ENCODE measurements at places on chromosomes 1 and 21.

DNA sequence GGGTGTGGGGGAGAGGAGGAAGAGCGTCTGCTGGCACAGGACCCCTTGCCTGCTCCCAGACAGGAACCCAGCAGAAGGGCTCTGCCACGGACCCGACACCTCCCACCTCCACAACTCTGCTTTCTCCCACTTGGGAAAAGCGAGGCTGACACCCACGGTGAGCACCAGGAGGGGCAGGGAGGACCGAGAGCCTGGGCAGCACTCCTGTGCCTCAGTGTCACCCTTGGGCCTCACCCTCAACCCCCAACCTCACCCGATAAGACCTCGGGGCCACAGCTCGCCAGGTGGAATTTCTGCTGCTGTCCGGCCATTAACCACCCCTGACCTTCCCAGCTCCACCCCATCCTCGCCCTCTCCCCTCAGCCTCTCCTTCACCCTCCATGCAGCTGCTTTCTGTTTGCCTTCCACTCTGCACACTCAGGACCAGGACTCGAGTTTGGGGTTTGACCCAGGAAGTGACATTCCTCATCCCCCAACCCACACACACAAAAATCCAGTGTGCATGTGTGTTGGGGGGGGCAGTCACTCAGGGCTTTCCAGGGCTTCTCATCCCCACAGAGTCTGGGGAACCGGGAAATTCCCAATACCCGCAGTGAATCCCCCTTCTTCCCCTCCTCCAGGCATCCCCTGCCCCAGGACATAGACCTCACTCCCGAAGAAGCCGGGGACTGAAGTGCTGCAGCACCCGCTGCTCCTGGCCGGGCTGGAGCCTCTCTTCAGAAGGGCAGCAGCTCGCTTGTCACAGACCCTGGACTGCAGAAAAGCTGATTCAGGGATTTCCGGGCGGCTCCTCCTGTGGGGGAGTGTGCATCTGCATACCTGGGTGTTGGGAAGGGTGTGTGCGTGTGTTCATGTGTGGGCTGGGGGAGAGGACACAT lies 65.8 kb downstream of the SYT2 start:
- no peak for DNase-seq

- DNase-seq, result no peak
Measured at GRCh38 chr1:37676281-37677142, 15.8 kb upstream of the CDCA8 start.

DNA sequence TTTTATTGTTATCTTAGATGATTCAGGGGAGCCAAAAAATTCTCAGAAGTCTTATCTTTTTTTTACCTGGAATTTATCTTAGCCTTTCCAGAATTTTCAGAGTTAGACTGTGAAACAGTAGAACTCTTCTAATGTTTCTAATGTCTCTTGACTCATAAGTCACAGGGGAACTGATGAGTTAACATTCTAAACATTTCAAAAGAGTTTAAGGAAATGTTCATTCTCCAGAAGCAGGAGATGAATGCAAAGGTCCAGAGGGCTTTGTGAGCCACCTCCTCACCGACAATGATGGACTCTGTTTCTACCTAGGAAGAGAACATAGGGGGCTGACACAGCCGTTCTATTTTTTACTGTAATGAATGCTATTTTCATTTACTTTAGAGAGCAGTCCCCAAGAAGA lies 157.5 kb downstream of the BRINP2 start:
- no peak for DNase-seq

DNA sequence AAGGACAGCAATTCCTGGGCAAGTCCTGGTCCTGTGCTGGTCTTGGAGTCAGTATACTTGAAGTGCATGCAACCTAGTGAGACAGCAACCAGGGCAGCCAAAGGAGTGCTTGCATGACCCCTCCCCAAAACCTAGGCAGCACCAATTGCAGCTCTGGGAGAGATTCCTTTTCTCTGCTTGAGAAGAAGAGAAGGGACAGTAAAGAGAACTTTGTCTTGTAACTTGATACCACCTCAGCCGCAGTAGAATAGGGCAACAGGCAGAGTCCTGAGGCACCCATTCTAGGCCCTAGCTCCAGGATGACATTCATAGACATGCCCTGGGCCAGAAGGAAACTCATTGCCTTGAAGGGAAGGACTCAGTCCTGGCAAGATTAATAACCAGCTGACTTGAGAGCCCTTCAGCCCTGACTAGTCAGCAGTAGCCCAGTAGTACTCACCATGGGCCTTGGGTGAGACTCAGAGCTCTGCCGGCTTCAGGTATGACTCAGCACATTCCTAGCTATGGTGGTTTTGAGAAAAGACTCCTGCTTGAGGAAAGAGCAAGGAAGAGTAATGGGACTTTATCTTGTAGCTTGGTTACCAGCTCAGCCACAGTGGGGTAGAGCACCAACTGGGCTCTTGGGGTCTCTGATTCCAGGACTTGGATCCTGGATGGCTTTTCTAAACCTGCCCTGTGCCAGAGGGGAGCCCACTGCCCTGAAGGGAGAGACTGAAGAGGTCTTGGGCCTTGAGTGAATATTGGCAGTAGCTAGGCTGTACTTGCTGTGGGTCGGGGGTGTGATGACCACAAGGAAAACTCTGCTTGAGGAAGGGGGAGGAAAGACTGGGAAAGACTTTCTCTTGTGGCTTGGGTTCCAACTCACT lies 51.7 kb upstream of the ACADM start:
- DNase-seq, result no peak

GRCh38 chr1:207002724-207003146 lies 29.8 kb downstream of the C1orf116 start:
- no peak for DNase-seq

- peak; percentile 28 for DNase-seq
Measured at GRCh38 chr1:4778056-4778455, 123.6 kb downstream of the AJAP1 start.

DNA sequence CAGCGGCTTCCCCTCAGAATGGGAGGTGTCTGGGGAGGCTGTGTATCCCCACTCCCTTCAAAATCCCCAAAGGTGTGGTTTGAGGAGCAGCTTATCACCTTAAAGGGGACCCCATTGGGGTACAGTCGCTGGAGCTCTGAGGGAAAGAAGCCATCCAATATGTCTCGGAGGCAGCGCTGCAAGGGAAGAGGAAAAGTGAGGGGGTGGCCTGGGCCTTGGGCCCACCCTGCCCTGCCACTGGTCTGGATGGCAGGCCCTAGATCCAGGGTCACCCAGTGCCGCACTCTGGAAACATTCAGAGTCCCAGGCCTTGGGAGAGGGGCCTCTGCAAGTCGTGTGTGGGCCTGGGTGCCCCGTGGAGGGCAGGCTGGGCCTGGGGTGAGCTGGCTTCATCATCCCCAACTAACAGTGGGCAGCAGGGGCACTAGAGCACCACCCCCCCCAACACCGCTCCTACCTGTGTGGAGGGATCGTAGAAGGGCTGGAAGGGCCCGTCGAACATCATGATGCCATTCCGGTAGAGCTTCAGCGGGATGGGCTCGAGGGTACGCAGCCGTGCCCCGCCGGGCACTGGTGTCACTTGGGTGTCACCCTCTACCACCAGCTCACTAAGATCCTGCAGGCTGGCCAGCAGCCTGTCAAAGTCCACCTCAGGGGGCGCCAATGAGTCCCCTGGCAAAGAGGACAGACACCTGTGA lies 5.6 kb downstream of the SH3BGRL3 start:
- peak; percentile 5 for DNase-seq

DNA sequence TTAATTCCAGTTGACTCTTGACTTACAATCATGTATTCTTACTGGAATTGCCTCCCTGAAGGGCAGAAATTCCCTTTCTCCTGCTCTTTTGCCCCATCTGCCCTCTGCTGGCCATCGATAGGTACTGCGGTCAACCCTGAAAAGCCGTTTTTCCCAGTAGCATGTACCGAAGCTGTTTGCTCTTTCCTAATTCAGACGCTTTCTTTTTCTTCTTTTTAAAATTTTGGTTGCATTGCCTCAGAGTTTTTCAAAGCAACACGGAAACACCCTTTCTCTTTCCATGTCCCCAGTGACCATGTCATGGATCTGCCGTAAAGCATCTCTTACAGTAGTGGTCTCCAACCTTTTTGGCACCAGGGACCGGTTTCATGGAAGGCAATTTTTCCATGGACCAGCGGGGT lies 164.2 kb upstream of the C1orf21 start:
- DNase-seq, result peak; percentile 48

DNA sequence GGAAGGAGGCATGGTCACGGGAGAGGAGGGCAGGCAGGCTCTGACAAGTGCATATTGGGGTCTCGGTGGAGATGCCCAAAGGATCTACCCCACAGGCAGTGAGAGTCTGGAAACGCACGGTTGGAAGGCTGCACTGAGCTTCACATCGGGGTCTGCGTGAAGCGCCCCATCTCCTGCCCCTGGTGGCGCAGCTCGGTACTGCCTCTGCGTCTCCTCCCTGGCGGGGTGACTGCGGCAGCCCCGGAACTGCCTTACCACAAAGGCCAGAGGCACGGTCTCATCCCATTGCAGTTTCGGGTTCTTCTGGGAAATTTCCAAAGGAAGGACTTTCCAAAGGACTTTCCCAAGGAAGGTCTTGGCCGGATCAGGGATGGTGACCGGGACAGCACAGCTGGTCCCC lies 69.2 kb upstream of the AJAP1 start:
- no peak for DNase-seq

DNA sequence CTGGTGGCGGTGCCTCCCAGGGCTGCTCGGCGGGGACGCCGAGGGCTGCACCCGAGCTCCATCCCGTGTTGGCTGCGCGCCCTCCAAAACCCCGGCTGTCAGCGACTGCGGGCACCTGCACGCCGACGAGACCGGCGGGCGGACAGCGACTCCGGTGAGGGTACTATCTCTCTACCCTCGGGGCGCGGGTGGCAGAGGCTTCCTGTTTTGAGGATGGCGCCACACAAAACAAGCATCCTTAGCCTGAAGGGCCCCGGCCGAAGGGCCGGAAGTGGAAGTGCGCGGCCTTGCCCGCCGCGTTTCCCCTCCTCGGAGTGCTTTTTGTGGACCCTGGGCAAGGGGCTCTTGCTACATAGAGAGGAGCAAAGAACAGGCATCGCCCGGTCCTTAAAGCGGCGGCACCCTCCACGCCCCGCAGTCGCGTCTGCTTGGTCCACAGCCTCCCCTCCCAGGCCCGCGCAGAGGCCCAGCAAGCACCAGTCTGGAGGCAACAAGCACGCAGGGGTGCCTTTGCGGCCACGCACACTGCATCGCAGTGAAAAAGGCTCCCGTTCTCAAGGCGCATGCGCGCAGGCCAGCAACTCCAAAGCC lies 561 bp upstream of the COQ8A start:
- peak; percentile 80 for DNase-seq

DNA sequence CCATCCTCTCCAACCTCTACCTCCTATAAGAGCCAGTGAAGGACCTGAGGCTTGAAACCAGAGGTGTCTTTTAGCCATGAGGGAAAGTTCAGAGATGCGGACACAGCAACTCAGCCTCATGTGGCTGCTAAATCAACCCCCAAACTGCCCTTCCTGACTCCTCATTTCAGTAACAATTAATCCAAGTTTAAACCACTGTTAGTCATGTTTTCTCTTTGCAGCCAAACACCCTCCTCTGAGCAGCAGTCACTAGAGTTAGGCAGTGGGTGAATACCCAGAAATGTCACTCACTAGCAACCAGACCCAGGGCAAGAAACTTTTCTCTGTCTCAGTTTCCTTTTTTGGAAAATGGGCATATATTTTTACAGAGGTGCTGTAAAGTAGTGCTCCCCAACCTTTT lies 71.2 kb downstream of the KCNJ15 start:
- no peak for DNase-seq

DNA sequence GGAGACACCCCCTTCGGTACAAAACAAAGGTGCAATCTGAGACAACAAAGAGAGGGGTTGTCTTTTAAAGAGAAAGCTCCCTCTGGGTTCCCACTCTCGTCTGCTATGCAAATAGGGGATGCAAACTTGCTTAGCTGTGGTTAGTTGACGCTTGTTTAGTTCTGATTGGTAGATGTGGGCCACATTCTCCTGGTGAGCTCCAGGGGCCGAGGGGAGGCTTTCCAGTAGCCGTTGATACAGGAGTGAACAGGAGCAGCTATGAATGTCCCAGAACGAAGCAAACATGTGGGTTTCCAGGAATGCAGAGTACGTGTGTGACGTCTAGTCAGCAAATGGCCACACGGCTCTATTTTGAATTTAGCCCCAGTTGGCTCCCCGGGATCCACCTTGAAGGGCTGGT lies 14.7 kb downstream of the TFF2 start:
- no peak for DNase-seq

DNA sequence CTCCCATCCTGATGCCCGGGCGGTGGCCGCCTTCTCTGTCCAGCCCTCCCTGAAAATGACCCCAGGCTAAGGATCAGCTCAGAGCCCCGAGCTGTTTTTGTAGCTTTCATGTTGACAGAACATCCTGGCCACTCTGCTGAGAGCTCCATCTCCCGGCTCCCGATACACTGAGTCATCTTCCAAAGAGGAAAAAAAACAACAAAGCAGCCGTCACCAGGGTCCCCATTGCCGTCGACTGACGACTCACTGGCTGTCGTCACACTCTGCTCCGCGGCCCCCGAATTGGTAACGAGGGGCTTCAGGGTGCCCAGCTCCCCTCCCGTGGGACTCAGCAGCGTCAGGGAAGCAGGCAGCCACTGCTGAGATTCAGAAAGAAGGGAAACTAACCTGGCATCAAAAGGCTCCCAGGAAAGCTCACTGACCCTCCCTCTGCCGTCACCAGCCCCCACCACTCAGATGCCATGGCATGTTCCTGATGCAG lies 67.2 kb downstream of the CD46 start:
- DNase-seq, result no peak

DNA sequence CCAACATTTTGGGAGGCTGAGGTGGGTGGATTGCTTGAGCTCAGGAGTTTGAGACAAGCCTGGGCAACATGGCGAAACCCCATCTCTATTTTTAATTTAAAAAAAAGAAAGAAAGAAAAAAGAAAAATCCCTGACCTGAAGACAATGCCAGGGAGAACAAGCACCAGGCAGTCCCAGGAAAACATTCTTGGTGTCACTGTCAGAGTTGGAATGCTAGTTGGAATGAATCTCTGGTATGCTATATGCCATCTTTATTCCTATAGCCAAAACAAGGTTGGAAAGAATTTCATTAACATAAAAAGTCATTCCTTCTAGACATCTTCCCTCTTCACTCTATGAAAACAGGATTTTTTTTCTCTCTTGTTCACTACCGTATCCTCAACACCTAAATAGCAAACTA lies 2.8 kb downstream of the DNAJC8 start:
- DNase-seq, result no peak

GRCh38 chr1:34709547-34709946 lies 45.3 kb upstream of the GJB5 start:
- DNase-seq, result no peak

DNA sequence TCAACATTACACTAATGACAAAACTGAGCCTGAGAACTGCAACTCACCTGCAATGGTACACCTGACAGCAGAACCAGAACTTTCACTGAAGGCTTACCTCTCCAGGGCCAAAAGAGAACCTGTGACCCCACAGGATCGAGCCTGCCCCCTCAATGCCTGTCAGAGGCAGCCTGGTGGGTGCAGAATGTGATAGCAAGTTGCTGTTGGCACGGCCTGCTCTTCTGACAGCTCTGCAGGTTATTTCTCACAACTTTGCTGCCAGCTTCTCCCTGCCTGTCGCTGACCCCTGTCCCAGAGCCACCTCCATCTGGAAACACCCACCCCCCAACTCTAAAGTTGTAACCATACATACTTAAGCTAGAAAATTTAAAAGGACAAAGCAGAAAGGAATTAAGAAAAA lies 35.2 kb downstream of the HIVEP3 start:
- no peak for DNase-seq

All from NCI-H345 (cell line).